Left renal pelvis (tissue), 4 donors: ENCODE measurements at places on chromosomes 4 and X.

- no peak for DNase-seq
These were observed 759.6 kb downstream of the RAB28 start for GRCh38 chr4:12724510-12724909.

GRCh38 chrX:65925005-65925404, 114.9 kb downstream of the VSIG4 start:
- no peak for DNase-seq

- DNase-seq = no peak
These were observed 1178.9 kb upstream of the DIAPH2 start for GRCh38 chrX:95505721-95506120.

- DNase-seq = no peak
These were observed 456.6 kb downstream of the IL15 start for GRCh38 chr4:142092941-142093340.

DNA sequence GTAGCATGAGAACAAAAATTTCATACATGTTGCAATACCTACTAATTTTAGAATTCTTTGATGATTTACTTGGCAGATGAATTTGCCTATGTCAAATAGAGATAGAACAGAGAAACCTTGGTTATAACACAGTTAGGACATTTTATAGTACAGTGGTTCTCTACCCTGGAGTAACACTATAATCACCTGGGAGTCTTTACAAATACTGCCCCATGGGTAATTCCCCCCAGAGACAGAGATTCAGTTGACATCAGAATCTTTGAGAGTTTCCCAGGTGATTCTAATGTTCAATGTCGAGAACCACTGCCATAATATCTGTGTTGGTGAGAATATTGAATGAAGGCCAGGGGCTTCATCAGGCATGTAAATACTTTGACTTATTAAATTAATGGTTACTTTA, 401.3 kb upstream of the NDST4 start:
- no peak for DNase-seq

DNA sequence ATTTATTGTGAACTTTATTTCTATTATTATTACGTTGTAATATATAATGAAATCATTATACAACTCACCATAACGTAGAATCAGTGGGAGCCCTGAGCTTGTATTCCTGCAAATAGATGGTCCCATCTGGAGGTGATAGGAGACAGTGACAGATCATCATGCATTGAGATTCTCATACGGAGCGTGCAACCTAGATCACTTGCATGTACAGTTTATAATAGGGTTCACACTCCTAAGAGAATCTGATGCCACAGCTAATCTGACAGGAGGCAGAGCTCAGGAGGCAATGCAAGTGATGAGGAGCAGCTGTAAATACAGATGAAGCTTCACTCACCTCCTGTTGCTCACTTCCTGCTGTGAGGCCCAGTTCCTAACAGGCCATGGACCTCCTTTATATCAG, 2170.2 kb downstream of the PCDH7 start:
- no peak for DNase-seq

GRCh38 chrX:87105131-87105530, 412.5 kb upstream of the KLHL4 start:
- DNase-seq = no peak

DNA sequence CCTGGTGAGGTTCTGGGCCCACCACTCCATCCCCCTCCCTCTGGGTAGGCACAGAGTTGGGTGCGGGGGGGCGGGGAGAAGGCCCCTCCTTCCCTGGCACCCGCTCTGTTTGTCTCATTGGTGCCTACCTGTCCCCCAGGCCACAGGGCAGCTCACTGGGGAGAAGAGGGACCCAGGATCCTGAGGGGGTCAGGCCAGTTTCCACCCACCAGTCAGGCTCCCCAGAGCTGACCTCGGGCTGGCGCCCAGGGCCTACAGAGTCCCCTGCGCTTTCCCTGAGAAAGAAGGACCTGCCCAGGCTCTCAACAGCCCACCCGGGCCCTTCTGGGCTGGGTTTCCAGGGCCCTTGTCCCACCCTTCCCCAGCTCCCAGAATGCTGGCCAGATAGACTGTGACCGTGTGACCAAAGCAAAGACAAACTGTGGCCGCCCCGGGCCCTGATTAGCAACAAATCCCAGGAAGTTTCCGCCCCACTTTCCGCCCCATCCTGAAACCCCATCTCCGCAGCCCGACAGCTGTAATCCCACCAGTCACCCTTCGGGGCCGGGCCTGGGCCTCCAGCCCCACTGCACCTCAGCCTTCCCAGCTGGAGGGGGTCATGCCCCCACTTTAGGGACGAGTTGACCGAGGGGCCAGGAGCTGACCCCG, 33.8 kb upstream of the FGFR3 start:
- no peak for DNase-seq

- DNase-seq = no peak
These were observed 61.0 kb downstream of the ENOPH1 start for GRCh38 chr4:82491251-82491960.

- no peak for DNase-seq
These were observed 447.8 kb downstream of the FAT4 start for GRCh38 chr4:125762537-125762936.

GRCh38 chr4:96602661-96603060, 762.8 kb downstream of the PDHA2 start:
- no peak for DNase-seq

GRCh38 chr4:37609626-37610025, 76.5 kb downstream of the RELL1 start:
- DNase-seq = no peak

DNA sequence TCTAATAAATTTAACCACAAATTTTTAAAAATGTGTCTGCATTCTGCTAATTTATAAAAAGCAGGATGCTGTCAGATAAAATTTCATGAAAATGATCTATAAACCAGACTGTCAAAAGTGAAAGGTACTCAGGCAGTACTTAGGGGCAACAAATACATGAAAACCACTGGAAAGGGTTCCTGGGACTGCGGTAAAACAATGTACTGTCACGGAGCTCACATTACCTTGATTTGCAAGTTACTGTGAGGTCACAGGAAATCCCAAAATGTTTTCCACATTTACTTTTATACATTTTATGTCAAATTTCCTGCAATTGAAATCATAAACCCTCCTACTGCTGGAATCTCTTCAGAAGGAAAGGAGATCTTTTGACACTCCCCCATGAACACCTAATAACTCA, 45.3 kb downstream of the SHISA3 start:
- no peak for DNase-seq

DNA sequence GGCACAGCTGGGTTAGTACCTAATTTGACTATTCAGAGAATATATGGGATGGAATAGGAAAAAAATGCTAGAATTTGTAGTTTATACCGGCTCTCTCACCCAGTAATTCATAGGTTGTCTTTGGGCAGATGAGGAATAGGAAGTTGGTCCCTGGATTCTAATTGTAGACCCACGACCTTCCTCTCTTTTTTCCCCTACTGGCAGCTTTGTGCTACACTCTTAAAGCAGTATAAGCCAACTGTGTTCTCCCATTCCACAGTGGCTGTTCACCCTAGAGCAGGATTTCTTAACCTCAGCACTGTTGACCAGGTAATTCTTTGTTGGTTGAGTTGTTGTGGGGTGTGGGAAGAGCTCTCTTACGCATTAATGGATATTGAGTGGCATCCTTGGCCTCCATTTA, 92.9 kb downstream of the FNIP2 start:
- DNase-seq = no peak

DNA sequence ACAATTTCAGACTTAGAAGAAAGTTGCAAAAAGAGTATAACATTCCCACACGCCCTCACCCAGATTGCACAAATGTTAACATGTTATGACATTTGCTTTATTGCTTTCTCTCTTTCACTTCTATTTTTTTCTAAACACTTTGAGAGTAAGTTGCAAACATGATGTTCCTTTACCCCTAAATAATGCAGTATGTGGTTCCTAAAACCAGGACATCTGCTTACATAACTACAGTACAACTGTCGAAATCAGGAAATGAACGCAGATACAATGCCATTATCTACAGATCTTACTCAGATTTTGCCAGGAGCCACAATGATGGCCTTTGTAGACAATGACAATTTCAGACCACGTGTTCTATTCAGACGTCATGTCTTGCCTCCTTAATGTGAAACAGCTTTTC, 22.4 kb downstream of the SH3TC1 start:
- DNase-seq = no peak

GRCh38 chr4:169080981-169081380, 70.9 kb upstream of the CBR4 start:
- no peak for DNase-seq

- DNase-seq = no peak
These were observed 43.3 kb downstream of the CD40LG start for GRCh38 chrX:136691028-136691809.

- no peak for DNase-seq
These were observed 29.9 kb upstream of the GPC4 start for GRCh38 chrX:133444952-133445831.

DNA sequence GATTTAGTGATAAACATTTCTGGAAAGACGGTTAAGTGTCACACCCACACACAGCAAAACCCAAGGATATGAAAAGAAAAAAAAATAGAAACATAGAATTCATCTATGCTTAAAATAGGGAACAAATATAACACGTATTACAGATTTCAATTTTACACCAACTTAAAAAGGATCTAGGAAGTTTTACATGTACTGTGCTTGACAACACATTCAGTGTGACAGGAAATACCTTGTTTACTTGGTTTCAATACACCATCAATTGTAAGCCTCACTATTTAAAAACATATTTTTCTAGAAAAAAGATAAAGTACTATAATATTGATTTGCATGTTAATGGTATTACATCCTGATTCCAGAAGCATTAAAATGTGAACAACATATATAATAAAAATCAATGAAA, 77.0 kb upstream of the SPRY1 start:
- DNase-seq = no peak

- no peak for DNase-seq
These were observed 356.4 kb downstream of the KLHL4 start for GRCh38 chrX:87874043-87874442.

DNA sequence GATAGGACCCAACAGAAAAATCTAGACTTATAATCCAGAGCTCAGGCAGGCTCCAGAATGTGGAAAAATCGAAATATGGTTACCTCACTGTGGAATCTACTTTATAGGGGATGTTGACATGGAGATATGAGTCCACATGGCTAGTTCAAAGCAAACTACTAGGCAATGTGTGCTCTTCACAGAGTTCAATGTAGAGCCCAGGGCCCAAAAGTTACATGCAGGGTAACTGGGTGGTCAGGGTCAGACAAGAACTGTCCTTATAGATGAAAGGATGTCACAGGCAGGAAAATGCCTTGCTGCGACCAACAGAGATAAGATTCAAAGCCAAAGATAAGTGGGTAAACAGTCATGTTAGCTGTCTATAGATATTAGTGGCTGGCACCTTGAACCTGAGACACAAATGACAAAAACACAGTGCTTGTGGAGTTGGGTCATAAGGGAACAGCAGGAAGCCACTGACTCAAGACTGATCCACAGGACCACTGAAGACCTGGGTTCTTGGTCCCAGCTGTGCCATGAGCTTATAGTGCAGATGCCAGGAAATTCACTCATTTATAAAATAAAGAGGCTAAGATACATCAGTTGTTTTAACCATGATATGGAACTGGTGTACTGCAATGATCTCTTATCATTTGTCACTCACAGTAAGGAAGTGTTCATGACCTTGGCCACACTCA, 101.7 kb upstream of the MBNL3 start:
- no peak for DNase-seq
